Uterus (tissue), 4 donors: ENCODE measurements at places on chromosomes 5 and 9.

- no peak for DNase-seq
Measured at GRCh38 chr9:81649475-81650240, 39.7 kb downstream of the TLE1 start.

GRCh38 chr5:95424016-95424415, 32.9 kb downstream of the FAM81B start:
- DNase-seq: no peak

DNA sequence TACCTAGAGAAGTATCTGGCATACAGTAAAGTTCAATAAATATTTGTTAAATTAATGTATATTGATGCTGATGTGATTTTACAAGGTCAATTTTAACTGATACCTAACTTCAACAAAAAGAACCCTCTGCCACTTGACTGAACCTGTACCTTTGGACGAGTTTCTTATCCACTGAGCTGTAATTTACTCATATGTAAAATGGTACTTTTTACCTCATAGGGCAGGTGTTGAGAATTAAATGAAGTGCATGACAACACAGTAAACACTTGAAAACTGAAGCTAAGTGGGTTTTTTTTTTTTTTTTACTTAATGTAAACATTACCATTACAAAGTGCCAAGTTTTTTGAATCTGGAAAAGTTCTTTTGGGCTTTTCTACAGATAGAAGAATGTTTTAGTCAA, 15.4 kb downstream of the NIPSNAP3B start:
- DNase-seq: no peak

DNA sequence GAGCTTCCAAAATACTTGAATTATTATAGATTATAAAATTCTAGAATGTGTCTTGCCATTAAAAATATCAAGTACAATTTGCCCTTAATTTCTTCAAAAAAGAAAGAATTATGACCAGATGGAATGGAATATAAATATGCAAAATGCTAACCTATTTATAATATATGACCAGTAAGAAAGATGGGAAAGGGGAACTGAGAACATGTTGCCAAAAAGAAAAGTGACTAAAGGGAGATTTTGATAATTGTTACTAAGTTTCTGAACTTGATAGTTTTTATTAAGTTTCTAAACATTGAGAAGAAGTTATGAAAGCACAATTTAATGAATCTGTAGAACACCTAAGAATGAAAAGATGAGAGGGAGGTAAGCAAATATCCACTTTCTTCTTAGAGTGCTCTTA, 188.4 kb upstream of the NR4A3 start:
- no peak for DNase-seq

- no peak for DNase-seq
Measured at GRCh38 chr5:112208699-112209615, 210.1 kb downstream of the EPB41L4A start.

GRCh38 chr5:102107865-102108264, 188.2 kb downstream of the SLCO4C1 start:
- DNase-seq: no peak
